Omental fat pad (tissue), 4 donors: ENCODE measurements at places on chromosomes 16 and 17.

DNA sequence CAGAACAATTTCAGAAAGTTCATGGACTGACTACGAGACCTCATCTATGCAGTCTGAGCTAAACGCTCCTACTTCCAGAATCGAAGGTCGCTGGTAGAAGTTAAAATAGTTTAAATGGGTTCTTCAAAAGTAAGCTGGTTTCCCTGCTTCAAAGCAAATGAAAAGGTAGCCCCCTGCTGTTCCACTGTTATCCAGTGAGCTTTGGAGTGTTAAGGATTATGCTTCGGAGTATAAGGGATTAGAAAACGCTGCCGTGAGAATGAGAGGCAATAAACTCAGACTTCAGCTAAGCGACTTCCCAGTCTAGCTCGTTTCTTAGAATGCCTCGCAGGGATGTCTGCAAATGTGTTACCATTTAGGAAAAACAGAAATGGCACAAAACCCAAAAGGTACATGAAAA lies 12.4 kb downstream of the MLYCD start:
- no peak for DNase-seq

DNA sequence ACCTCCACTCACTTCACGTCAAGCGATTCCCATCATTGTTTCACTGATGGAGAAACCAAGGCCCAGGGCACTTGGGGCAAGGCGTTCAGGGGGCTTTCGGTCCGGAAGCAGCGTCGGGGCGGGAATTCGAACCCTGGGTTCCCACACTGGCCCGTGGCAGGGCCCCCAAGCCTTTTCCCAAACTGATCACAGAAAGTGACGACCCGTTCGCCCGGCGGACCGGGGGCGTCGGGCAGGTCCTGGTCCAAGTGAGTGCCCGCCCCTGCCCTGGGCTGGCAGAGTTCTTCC lies 856 bp upstream of the MON1B start:
- DNase-seq, result no peak

GRCh38 chr16:886802-887731 lies 83.7 kb downstream of the LMF1 start:
- DNase-seq, result no peak

- DNase-seq, result no peak
Measured at GRCh38 chr17:82750241-82750908, 1.5 kb upstream of the TBCD start.

DNA sequence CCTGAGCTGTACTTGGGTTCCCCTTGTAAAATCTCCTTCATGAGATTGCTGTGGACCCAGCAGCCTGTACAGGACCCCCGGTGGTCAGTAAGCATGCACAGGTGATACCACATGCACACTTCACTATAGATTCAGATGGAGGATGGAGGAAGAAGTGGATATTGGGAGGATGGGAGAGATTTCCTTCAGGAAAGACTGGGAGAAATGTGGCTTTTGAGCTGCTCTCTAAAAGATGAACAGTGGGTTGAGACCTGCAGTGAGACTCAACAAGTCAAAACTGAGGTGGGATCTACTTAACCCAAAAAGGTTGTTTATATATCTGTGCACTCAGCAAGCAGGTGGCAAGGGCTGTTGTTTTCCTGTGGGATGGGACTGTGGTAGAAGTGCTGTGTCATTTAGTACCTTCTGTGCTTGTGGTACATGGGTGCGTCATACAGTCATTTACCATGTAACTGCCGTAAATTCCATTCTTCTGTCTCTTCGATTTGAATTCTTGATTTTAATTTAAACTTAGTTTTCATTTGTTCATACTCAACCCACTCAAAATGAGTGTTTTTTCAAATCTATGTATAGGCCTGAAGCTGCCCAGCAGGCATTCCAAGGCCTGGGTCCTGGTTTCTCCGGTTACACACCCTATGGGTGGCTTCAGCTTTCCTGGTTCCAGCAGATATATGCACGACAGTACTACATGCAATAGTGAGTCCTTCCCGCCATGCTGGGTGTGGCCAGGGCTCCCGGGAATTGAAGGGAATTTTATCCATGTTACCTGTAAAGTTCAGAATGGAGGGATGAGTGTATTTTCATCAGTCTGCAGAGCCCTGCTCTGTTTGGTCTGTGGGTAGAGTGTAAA lies 6.9 kb downstream of the HERPUD1 start:
- no peak for DNase-seq

GRCh38 chr17:77744066-77744988 lies 214.2 kb upstream of the TNRC6C start:
- DNase-seq, result no peak

- DNase-seq, result no peak
Measured at GRCh38 chr16:50414152-50414551, 45.4 kb upstream of the BRD7 start.

DNA sequence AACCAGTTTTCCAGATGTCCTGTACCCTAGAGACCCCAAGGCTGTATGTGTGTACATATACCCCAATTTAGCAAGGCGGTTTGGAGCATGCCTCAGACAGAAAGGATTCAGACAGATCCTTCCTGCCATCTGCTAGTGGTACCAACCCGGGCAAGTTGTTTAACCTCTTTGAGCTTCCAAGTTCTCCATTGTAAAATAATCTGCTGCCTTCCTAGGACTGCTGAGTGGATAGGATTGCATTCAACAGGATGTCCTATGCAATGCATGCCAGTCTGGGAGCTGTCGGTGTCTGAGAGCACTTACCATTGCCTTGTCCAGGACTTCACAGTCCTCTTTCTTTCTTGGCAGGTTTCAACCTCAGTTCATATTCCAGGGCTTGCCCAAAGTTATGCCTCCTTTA lies 1.9 kb downstream of the CDH13 start:
- DNase-seq, result no peak

DNA sequence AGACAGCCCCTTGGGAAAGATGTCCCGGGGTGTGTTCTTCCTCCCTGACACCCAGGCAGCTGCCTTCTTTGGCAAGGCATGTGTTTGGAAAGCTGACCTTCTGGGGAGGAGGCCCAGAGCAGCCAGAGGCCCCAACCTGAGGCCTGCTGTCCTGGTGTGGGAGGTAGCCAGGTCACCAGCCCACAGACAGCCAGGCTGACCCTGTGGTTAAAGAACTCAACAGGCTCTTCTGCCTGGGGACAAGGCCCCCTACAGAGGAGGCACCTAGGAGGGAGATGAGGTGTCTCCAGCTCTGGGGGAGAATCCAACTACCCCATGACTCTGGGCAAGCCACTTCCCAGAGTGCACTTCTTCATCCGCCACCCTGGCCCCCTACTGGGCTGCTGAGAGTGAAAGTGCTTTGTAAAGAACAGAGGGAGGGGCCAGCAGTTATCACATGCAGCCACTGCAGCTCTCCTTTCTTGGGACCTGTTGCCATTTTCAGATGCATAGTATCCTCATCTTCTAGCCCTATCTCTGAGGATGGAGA lies 13.1 kb upstream of the SREBF1 start:
- no peak for DNase-seq

DNA sequence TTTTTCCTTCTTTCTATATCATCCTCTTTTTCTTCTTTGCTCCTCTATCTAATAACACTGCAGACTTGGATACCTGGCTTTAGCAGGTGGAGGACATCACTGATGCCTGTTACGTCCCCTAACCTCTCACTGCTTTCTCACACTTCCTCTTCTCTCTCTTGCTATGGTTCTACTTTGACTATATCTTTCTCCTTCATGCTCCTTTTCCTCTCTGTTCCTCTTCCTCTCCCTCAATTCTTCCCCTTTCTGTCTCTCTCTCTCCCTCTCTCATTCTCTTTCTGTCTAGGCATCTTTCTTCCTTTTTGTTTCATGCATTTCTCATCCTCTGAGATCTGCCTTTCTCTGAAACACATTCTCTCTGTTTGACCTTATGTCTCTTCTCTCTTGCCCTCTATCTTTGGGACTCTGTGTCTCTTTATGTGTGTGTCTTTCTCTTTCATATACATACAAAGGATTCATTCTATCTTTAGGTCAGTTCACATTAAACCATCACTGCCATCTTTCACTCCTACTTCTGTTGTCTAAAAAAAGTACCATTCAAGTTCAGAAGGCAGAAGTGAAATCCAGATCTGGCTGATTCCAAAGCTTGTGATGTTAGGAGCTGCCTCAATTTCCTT lies 353.7 kb downstream of the SHISA9 start:
- no peak for DNase-seq

GRCh38 chr17:81097943-81098308 lies 63.0 kb downstream of the BAIAP2 start:
- no peak for DNase-seq

DNA sequence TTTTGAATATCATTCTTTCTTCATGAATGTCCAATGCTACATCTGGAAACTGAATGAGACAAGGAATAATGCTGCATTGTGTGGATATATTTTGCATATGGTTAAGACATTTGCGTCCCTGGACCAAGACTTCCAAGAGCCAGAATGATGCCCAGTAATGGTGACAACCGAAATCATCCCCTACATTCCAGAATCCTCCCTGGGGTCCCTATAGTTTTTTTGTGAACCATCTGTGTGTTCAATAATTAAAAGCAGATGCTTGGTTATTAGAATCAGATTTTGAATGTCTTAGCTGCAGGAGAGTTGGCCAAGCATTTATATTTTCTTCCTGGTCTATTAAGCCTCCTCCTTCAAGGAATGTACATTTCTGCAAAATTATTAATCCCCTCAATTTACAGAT lies 426.7 kb upstream of the CDH8 start:
- no peak for DNase-seq

DNA sequence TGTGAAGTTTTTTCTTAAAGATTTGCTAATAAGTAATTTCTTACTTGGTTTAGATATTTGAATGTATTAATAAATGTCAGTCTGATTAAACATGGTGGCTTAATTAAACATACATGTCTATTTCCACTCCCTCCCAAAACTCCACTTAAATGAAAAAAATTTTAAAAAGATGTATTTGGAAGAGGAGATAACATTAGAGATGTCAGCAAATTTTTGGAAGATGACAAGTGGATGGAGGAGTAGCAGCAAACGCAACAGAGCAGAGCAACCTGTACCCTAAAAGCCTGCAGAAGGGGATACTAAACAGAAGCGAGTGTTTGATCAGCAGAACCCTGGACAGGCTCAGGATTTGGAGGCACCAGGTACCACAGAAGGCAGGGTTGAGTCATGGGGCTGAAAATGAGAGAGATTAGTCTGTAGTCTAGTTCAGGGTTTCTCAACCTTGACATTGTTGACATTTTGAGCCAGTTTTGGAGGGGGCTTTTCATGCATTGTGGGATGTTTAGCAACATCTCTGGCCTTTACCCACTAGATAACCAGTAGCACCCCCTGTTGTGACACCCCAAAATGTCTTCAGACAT lies 17.8 kb downstream of the LUC7L3 start:
- no peak for DNase-seq

GRCh38 chr17:71502443-71502842 lies 618.4 kb upstream of the SOX9 start:
- DNase-seq, result no peak

DNA sequence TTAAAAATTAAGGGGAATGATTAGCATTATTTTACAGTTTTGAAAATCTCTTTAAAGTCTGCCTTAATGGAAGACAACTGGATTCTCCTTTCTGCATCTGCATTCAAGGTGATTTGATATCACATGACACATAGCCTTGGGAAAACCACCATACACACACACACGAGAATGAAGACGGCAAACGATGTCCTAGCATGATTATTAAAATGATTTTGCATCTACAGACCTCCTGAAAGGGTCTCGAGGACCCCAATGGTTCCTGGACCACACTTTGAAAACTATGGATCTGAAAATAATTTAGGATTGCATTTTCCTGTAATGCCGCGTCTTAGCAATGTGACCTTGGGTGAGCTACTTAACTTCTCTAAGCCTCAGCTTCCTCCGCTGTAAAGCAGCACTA lies 11.8 kb upstream of the CHST4 start:
- no peak for DNase-seq

DNA sequence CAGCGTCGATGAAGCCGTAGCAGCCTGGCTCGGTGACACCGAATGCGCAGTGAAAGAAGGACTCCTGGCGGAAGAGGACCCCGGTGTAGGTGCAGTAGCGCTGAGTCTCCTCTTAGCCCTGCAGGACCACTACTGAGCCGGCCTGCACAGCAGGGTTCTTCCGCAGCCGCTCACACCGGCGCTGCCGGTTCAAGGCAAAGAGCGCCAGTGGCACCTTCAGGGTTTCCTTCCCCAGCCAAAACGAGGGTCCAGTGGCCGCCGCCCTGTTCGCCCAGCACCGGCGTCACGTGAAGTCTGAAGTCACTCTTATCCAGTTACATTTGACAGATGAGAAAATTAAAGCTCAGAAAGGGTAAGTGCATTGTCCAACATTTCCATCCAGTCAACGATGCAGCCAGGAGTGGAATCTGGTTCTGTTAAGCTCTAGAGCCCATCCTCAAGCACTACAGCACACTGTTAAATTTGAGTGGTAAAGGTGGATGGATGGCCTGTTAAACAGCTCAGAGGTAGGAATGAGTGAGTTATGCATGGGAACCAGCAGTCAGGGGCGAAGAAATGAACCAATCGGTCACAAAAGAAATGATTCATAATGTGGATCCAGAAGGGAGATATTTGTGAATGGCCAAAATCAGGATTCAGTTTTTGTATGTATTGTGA lies 50.2 kb upstream of the SMIM36 start:
- DNase-seq, result no peak

DNA sequence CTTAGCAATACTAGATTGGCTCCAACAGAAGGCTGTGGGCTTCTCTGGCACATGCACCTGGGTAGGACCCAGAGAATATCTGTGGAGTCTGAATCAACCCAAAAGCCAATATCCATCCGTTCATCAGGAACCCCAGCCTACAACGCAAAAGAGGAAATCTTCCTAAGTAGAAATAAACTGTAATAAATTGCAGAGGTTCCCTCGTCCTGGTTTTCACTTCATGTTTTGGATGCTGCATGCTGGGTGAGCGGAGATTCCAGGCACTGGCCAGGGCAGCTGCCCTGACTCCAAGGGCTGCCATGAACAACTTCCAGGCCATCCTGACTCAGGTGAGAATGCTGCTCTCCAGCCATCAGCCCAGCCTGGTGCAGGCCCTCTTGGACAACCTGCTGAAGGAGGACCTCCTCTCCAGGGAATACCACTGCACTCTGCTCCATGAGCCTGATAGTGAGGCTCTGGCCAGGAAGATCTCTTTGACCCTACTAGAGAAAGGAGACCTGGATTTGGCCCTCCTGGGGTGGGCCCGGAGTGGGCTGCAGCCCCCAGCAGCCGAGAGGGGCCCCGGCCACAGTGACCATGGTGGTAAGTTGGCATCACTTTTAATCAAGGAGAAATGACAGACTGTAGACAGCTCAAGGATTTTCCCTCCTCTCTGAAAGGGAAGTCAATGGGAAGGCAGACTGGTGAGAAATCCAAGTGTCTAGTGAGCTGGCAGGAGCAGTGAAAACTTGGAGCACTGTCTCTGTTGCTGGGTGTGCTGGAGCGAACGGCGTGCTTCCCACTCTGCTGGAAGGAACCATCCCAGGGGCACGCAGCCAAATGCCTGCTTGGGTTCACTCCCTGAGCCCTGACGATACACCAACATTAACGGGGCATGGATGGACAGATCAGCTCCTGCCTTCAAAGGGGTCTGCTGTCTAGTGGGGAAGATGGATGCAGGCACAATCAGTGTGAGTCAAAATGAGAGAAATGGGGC lies 10.7 kb upstream of the CIITA start:
- DNase-seq, result no peak
